Type B pancreatic cell (in vitro differentiated cells): ENCODE measurements at places on chromosomes 12 and 14. TPM values are rescaled to one million over a fixed set of nuclear protein-coding genes. Genes with fewer than 3 reads are reported as not detected.

The CAPZA3 gene
- not detected in 2 replicates for total RNA-seq

The OR4E2 gene
- not detected in 2 replicates for total RNA-seq

The LBHD2 gene
- total RNA-seq = not detected in 2 replicates

DNA sequence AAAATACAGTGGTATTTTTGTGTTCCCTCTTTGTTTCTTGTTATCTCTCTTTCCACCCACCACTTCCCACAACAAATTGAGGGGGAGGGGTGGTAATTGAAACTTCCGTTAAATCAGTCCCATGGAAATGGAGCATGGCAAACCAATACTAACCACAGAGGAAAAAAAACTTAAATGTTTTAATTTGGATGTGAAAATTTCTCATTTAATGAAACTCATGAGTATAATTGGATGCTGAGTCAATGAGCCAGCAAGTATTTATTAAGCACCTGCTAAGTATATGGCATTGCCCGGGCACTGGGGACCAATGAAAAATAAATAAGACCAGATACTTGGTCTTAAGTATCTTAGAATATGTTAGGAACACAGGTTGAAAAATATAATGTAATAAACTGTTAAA is 147.5 kb downstream of the KCNH5 start:
- DNase-seq = no peak

GRCh38 chr14:79855789-79856188 is 355.5 kb downstream of the DIO2 start:
- no peak for DNase-seq

DNA sequence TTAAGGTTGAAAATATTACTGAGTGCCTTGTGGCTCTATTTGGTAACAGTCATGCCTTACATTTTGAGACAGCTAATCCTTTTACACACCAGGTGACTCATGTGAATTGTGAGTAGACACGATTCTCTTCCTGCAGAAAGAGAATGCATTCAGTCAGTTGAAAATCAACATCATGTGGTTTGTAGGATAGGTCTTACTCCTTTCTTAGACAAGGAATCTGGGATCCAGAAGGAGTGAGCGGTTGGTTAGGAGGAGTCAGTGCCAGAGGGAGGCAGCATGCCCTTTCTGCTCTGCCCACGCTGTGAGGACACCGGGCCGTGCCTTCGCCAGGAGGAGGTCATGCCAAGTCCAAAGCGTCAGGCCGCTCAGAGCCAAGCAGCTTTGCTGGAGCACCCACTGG is 47.6 kb downstream of the TRAF3 start:
- DNase-seq = no peak

GRCh38 chr12:87931812-87932211 is 97.4 kb downstream of the C12orf50 start:
- DNase-seq = no peak

- DNase-seq = no peak
These were observed 86.4 kb downstream of the RFX4 start for GRCh38 chr12:106669216-106669615.

DNA sequence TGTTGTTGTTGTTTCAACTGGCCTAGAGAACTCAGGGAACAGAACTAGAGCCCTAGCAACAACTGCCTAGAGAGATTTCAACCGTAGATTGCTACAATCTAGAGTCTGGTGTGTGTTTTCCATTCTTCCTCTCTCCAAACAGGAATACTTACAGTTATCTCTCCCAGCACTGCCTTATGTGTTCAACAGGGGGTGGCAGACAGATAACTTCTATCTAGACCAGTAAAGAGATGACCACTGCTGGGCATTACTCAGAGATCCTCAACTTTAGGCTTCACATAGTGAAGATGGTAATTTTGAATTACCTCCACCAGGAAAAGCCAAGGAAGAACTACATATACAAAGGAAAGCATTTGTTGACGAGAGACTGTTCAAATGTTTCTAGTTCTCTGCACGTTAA is 4.8 kb downstream of the TXNDC16 start:
- no peak for DNase-seq

- DNase-seq = no peak
These were observed 139.4 kb downstream of the TBX5 start for GRCh38 chr12:114266536-114266935.

DNA sequence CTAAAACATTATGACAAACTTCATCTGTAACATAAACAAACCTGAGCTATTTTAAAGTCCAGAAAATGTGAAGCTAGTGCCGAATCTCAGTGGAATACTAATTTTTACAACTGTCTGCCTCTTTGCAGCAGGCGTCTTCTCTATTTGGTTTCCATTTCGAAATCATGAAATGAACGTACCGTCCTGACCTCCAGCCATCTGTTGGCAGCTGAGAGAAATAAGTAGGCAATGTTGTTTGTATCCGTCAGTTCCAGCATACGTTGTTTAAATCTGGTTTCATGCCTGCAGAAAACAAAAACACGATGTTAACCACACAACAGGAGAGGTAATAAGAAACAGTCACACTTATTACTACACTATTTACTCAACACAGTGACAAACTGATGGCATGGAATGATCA is 54.3 kb upstream of the KCNJ8 start:
- DNase-seq = no peak

DNA sequence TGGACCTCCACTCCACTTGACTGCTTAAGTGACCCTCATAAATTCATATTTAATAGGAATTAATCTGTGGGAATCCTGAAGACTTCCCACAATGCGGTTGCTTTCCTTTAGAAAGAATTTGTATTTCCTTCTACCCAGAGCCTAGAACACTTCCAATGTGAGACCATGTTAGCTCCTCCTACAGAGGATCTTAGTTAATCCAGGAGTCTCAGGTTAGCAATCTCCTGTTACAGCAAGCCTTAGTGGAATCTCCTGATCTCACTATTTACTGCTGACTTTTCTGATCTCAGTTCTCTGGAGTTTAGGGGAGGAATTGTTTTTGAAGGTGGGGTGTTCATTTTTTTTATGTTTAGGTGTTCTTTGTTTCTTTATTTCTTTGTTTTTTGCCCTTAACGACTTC is 186.0 kb downstream of the SLC25A21 start:
- DNase-seq = no peak

DNA sequence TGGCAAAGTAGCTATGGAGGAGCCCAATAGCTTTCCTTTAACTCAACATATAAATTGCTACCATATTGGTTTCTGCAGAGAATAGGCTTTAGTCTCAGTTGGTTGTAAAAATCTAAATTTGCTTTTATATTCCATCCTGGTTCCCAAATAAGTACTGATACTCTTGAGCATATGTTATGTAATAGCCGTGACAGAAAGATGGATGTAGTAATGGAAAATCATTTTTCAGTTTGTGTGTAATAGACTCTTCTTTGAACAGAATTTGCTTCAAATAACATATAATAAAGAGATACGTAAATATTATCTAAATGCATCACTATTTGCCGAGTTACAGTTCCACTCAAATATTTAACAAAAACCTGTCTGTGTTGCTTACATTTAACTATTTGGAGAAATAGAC is 271.6 kb downstream of the LRFN5 start:
- DNase-seq = no peak

DNA sequence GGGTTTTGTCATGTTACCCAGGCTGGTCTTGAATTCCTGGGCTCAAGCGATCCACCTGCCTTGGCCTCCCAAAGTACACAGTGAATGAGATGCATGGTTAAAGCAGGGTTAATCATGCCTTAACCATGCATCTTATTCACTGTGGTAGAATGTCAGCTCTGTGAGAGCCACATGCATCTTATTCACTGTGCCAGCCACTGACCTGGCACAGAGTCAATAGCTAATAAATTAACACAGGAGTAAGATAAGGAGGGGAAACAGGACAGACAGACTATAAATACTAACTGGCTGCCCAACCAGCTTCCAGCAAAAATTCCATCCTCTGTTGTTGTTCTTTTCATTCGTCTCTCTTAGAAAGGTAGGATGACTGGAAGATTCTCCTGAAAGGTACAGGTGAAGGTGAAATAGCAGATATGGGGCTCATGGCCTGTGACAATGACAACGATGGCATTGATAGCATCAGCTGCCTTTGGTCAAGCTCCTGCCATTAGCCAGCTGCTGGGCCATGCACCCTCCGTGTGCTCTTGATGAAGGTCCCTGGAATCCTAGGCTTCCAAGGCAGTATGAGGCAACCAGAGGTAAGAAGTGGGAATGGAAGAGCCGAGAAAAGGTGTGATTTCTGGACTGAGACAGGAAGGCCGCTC is 76.6 kb downstream of the ZNF664 start:
- DNase-seq = no peak

DNA sequence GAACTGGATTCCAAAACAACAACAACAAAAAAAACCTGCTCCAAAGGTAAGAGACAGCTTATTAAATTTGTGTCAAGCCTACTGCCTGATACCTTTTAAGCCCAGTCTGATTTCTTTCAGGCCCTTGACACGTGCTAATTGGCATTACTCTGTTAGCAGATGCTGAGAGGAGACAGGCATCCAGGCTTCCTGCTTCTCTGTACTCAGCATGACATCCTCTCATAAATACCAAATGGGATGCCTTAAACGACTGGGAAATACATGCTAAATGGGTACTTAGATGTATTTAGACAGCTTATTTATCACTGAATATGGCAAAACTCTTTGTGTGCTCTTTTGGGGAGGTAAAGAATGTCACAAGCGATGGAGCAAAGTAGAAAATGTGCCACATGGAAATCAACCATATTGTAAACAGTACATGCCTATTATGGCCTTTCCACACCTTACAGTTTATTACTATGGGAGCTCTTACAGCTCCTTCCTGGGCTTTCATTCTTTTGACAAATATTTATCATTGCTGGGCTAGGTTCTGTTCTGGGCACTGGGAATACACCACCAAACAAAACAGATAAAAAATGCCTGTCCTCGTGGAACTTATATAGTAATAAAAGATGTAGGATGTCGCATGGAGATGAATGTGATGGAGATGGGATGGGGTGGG is 11.5 kb upstream of the PCED1B start:
- DNase-seq = no peak
